T-helper 2 cell treated with Interferon-gamma antibody and Interleukin-4, amounts not matched to agents 5 μg/mL and 100 μg/mL, for 36 hours (primary cell): ENCODE measurements at places on chromosomes 13 and 19.
A peak's percentile ranks its signal among the peaks of the same experiment; 100 is the strongest.

- DNase-seq: no peak
Observed at GRCh38 chr19:2170987-2171348, 7.2 kb downstream of the DOT1L start.

DNA sequence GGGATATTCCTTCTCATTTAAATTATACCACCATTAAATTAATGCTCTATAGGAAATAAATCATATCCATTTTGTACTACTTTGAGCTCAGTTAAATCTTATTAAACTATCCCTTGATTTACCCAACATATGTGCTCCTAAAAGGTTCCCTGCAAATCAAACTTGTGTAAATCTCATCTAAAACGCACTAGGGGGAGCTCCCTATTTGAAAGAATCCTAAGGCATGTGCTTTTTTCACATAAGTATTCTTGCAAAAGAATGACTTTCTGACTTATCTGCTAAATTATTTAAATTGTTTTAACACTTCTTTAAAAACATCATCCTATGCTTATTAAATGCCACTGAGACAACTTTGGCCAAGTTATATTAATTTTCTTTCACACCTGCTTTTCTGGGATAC lies 7.9 kb downstream of the INTS6 start:
- DNase-seq: no peak

- DNase-seq: no peak
Observed at GRCh38 chr19:20926796-20927195, 3.7 kb downstream of the ZNF85 start.

- DNase-seq: peak; percentile 90
Observed at GRCh38 chr19:17847538-17848366, at the start of gene JAK3. Gene JAK3, minus strand, starts transcription at chr19:17847982. Its CDS starts 3,565 bp downstream, at chr19:17844417.

- DNase-seq: no peak
Observed at GRCh38 chr13:113883921-113884804, 20.3 kb upstream of the GAS6 start.

- DNase-seq: no peak
Observed at GRCh38 chr19:48537541-48537940, 14.4 kb upstream of the SULT2B1 start.

DNA sequence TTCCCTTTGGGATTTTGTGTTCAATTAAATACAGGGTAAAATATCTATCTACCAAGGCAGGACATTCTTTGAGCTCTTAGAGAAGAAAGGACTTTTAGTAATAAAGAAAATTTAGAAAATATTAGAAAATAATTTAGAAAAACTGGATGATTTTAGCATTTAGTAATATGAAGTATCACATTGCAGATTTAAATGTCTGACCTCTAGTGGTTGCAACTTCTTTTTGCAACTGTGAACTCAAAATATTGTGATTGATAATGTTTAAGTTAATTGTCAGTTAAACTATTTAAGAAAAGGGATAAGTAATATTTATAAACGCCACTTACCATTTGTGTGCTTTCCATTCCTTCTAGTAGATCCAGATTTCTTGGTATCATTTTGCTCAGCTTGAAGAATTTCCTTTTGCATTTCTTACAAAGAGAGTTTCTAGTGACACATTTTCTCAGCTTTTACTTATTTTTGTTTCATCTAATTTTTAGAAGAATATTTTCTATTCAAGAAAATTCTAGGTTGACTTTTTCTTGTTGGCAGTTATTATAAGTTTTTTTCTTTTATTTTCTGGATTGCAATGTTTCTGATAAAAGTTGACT lies 10.3 kb upstream of the POSTN start:
- DNase-seq: no peak

- DNase-seq: no peak
Observed at GRCh38 chr19:58243351-58243750, 14.6 kb downstream of the ZNF544 start.

DNA sequence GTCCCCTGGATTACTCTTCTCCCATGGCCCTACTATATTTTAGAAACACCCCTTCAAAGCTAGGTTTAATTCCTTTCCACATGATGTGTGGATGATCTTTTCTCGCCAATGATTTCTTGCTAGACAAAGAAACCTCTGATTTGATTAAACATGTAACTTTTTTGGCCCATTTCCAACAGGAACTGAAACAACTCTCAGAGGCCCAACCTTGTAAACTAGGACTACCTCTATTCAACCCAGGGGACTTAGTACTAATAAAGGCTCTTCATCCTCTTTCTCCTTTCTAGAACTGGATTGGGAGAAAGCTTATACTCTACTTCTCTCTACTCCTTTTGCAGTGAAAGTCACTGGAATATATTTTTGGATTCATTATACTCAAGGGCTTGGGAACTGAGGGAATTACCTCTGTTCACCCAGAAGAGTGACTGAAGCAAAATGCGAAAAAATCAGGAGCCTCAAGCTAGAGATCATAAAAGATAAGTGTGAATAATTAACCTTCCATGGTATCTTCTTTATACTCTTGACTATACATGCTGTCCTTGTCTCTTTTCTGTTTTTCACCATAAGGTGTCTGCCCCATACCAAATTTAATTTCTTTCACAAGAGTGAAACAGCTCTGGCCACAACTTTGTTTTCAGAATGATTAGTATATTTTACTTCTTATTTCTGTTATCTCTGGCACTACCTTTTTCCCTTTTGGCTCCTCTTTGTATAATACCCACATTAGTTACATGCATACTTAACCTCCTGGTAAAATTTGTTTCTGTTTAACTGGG lies 977.6 kb downstream of the SLITRK5 start:
- no peak for DNase-seq

DNA sequence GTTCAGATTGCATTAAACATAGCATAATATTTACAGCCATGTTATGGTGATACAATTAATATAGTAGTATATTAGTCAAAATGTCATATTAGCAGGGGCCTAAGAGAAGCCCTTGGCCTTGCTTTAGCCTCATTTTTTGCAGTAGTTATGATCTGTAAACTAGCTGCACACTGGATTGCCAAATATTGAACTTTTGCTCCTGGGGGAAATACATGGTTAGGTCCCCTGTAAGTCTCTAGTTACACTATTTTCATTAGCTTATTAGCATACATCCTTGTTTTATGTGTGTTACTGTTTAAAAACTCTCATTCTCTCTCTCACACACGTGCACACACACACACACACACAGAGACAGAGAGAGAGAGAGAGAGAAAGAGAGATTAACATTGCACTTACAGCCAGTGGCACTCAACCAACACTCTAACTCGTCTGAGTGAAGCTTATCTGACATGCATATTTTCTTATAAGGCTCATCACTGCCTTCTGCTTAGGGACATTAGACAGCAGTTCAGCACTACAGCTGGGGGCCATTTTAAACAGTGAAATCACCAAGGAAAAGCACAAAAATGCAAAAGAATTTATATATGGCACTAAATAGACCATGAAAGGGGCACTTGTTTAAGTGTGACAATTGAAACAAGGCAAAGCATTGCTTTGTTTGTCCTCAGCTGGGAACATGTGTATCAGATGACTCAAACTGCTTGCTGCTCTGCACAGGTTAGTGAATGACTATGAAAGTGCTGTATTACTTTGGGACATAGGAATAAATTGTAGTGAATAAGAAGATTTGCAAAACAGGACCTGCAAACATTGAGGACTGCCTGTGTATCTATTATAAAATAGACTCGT lies 278.7 kb downstream of the GPC6 start:
- no peak for DNase-seq

DNA sequence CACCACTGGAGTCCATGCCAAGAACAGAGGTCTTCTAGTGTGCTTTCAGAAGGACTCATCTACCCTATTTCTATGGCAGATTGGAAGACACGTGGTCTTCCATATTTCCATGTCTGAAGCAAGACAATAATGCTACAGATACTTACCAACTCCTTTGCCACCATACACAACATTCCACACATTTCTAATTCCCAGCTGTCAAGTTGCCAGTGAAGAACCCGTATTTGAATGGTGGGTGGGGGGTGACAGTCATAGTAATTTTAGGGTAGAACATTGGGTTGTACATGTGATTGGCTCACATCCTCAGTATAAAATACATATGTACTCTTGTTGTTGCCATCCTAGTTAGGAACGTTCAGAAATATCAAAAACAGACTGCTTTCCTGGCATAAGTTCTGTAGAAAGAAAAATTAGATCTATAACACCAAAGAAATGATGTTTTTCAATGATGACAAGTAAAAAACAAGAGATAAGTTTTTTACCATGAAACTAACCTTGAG lies 69.3 kb downstream of the LHFPL6 start:
- no peak for DNase-seq

- no peak for DNase-seq
Observed at GRCh38 chr13:98848746-98849145, 96.3 kb upstream of the SLC15A1 start.

- no peak for DNase-seq
Observed at GRCh38 chr19:32744555-32745325, 25.2 kb downstream of the TDRD12 start.

- DNase-seq: no peak
Observed at GRCh38 chr13:52780092-52780491, 40.5 kb upstream of the CNMD start.

DNA sequence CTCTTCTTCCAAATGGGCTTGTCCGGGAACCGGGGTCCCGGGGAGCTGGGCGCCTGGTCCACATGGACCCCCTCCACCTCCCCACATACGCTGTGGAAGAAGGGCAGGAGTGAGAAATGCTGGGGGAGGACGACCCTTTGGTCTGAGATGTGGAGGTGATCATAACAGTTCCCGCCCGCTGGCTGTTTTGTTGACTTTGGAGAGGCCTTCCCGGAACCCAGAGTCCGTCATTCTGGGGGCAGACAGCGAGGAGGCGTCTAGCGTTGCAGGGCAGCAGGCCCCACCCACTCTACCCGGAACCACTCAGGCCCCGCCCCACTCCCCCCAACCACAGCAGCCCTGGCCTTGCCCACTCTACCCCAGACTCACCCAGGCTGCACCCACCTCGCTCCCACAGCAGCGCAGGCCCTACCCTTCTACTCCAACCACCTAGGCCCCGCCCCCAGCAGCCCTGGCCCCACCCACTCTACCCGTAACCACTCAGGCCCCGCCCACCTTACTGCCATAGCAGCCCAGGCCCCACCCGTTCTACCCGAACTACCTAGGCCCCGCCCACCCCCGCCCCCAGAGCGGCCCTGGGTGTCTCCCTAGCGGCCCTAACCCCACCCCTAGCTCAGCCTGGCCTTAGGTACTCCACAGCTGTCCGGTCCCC lies 7.1 kb downstream of the GPR108 start:
- no peak for DNase-seq

- DNase-seq: no peak
Observed at GRCh38 chr19:36686365-36687213, 823 bp upstream of the ZNF567 start.

- DNase-seq: no peak
Observed at GRCh38 chr13:104683789-104684188, 1617.6 kb upstream of the SLC10A2 start.

GRCh38 chr19:33406521-33407139 lies 33.1 kb downstream of the CEBPG start:
- peak; percentile 54 for DNase-seq

DNA sequence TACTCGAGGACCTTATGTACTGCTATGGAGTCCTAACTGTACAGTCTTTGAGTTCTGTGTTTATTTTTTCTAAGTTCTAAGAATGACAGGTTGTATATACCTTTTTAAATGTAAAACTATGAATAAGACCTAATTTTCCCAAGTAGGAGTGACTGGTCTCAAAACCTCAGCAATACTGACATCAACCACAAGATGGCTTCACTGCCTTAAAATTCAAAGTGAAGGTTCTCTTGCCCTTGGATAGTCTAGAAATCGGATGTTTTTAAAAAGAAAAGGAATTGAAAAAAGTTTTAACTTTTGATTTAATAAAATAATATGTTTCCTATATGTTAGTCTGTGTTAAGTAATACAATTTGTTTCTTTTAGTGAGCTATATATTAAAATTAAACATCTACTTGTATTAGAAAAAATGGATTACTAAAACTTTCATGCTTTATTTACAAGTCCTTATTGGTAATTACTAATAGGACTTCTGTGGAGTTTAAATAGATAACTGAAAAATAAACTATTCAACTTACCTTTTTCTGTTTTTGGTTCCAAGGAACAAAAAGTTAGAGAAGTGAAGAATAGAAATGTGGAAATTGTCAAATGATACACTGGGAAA lies 52.0 kb downstream of the TDRD3 start:
- DNase-seq: no peak

- no peak for DNase-seq
Observed at GRCh38 chr13:40475617-40476016, 190.8 kb downstream of the FOXO1 start.

DNA sequence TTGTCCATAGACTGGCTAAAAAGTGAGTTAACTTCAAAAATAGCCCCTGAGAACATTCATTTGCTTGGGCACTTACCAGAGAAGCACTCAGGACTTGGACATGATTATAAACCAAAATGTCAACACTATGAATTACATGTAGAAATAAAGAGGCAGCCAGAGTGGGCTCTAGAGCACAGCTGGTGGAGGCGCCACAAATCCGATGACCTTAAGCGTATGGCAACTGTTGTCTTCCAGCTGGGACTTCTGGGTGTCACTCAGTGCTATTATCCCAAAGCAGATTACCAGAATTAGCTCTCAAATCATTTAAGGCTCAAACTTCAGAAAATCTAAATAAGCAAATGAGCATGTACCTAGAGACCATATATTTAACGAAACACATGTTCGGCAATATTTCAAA lies 1255.5 kb upstream of the SLC10A2 start:
- no peak for DNase-seq

- peak; percentile 51 for DNase-seq
Observed at GRCh38 chr19:14072535-14073260, at the start of gene MISP3. Gene MISP3, plus strand, starts transcription at chr19:14072786. Its CDS starts 524 bp downstream, at chr19:14073310.

GRCh38 chr13:49495783-49496762 lies at the start of gene PHF11:
Gene PHF11, plus strand, starts transcription at chr13:49495953. Its CDS starts 49 bp downstream, at chr13:49496002.
- DNase-seq: peak; percentile 90

- DNase-seq: peak; percentile 66
Observed at GRCh38 chr19:6947745-6948144, 60.4 kb downstream of the ADGRE1 start.

- DNase-seq: no peak
Observed at GRCh38 chr13:80040981-80041317, 300.0 kb downstream of the SPRY2 start.

DNA sequence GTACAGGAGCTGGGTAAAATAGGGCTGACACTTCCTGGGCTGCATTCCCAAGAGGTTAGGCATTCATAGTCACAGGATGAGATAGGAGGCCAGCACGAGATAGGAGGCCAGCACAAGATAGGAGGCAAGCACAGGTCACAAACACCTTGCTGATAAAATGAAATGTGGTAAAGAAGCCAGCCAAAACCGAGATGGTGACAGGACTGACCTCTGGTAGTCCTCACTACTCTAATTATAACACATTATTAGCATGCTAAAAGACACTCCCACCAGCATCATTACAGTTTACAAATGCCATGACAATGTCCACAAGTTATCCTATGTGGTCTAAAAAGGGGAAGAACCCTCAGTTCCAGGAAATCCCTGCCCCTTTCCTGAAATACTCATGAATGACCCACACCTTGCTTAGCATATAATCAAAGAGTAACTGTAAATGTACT lies 20.9 kb upstream of the IGSF23 start:
- no peak for DNase-seq
